T follicular helper cell (primary cell): ENCODE measurements at places on chromosomes 6 and 20.

DNA sequence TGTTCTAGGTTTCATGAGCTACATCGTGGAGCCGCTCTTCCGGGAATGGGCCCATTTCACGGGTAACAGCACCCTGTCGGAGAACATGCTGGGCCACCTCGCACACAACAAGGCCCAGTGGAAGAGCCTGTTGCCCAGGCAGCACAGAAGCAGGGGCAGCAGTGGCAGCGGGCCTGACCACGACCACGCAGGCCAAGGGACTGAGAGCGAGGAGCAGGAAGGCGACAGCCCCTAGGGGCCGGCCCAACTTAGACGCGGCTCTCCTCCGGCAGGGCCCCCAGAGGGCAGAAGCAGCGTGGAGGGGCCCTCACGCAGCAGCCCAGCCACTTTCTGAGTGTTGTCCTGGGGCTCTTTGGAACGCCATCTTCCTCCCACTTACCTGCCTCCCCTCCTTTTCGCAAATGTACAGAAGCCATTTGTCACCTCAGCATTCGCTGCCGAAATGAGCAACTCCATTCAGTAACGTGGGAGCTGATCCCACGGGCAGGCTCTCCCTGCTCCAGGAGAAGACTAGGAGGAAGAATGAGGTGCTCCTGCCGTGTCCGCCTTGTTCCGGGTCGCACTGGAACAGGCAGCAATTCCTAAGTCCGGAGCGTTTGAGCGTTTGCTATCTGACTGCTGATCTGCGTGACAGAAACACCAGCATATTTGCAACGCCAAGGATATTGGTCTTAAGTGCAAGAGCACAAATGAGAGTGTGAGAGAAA lies 58.4 kb downstream of the MTFR2 start:
- DNase-seq: no peak

GRCh38 chr20:46022411-46023147 lies 6.4 kb upstream of the SLC12A5 start:
- DNase-seq: peak; percentile 56

DNA sequence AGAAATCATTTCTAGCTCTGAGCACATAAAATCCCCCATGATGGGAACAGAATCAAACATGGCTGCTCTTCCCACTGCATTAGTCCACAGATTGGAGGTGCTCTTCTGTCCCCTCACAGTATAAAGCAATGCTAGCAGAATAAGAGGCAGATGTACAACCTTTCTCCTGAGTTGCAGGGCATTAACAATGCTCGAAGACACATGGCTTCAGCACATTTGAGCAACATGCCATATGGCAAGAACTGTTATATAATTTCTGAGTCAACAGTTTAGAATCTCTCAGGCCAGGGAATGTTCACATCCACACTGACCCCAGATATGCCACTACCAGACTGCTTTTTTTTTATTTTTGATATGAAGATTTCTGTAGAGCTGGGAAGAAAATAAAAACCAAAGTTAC lies 119.6 kb downstream of the KIF13A start:
- DNase-seq: no peak

DNA sequence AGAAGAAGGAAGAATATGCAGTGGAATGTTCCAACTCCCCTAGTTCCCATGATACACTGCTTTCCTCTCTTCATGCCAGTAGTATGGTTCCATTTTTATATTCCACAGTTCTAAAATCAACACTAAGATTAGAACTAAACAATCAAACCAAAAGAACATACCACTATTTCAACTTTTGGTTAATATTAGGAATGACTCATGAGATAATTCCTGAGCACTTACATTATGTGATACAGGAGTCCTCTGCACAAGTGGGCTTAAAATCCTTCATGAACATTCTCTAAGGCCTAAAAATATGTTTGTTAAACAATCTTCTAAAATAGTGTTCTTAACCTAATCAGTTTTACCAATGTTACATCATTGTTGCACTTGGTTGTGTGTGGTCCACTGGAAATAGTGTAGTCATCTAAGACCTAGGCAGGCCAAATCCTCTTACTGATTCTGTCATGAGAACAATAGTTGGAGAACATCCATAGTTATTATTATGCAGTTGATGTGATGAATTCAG lies 30.3 kb upstream of the RCAN2 start:
- DNase-seq: no peak

- no peak for DNase-seq
These were observed 194.2 kb downstream of the TBXT start for GRCh38 chr6:165973473-165973872.

GRCh38 chr20:49712996-49713752 lies 504 bp downstream of the B4GALT5 start:
- DNase-seq: peak; percentile 2

- no peak for DNase-seq
These were observed 30.1 kb upstream of the SULF2 start for GRCh38 chr20:47815416-47815806.

DNA sequence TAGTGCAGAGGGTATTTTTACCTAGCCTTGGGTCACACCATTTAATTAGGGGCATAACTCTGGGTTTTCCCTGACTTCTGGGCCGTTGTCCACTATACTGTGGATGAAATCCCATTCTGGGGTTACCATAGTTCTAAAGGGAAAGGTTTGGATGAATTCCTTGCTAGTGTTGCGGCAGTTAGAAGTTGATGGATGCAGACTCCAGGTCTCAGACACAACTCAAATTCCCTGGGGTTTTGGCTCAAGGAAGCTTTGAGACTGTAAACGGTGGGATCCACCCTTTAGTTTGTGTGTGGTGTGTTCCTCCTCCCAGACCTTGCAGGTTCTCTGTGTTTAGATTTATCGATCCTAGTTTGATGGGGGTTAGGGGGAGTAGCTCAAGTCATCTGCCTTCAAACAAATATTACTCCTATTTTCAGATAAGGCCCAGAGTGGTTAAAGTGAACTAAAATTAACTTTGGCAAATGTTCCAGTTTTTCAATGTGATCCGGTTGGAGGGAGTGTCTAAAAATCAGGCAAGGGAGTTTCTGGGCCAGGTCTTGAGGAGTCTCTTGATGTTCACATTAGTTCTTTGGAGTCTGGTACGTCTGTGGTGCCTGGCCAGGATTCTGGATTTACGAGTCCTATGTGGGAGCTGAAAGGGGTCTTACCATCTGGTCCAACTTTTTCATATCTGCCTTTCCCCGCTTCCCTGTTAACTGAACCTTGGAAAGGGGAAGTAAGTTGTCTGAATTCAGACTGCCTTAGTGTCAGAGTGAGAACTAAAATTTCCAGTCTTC lies 1.5 kb downstream of the RALY start:
- no peak for DNase-seq

GRCh38 chr6:30829639-30830255 lies 54.6 kb upstream of the DDR1 start:
- DNase-seq: no peak

DNA sequence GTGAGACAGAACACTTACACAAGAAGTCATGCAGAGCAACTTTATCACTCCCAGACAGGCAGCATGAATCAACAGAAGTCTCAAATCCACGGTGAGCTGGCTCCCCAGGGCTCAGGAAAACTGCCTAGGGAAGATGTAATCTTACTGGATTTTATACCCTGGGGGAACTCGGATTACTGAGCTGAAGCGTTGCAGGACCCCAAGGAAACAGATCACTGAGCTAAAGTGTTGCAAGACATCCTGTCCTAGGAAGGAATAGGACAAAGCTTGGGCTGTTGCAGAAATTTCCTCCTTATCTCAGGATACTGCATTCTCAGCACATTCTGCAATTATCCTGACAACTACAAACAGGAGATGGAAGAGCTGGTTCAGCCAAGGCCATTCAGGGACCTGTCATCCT lies 224.8 kb downstream of the TFAP2A start:
- no peak for DNase-seq

GRCh38 chr20:3222635-3223600 lies 13.6 kb downstream of the ITPA start:
- DNase-seq: no peak

DNA sequence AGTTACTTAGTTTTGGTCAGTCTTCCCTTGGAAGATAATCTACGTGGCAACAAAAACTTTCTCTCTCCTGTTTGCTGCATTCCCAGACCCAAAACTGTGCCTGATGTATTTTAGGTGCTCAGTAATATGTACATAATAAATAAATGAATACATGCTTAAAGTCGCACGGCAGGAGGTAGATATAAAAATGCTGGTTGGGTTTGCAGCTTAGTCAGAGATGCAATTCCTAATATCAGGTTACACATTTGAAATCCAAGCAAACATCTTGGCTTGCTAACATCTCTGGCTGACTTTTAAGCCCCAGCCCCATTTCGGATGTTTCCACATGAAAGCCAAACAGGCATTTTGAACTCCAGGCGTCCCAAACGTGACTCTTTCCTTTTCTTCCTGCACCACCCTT lies 91.0 kb downstream of the KCNQ5 start:
- DNase-seq: no peak

DNA sequence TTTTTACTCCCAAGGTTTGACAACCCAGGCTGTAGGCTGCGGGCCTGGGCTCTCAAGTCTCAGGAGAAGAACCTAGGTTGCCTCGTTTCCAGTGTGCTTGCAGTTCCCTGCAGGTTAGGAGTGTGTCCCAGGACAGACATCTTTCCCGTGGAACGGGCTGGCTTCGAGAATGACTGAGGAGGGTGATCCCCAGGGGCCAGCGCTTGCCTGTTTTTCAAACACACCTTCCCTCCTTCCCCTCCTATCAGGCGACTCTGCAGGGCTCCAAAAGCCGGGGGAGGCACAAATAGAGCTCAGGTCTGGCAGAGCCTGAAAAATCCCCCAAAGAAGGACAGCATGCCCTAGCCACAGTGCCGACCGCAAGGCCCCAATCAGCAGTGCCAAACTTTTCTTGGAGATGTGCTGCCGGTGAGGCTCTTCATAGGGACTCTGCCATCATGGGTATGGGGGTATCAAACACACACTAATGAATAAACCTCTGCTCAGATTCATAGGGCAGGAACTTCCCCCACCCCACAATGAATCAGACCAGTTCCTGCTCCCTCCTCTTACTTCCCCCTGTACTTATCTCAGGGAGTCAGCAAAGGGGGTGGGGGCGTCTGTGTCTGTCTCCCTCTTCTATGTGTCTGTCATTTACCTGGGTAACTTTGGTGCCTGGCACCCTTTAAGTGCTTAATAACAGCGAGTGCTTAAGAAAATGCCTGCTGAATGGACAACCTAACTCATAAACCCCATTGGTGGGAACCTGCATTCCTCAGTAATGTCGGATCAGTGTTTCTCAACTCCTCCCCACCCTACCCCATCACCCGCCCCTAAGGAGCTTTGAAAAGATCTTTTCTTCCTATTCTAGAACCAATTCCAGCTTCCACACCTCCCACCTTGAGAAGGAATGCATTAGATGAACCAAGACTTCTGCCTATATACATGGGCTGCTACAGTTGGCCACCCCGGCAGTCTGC lies 1.6 kb downstream of the KCNG1 start:
- no peak for DNase-seq

GRCh38 chr6:25585225-25585624 lies 66.8 kb upstream of the SCGN start:
- no peak for DNase-seq

- DNase-seq: no peak
These were observed 7.5 kb downstream of the NEDD9 start for GRCh38 chr6:11224966-11225463.

- DNase-seq: no peak
These were observed 46.3 kb upstream of the CD93 start for GRCh38 chr20:23132293-23132929.

DNA sequence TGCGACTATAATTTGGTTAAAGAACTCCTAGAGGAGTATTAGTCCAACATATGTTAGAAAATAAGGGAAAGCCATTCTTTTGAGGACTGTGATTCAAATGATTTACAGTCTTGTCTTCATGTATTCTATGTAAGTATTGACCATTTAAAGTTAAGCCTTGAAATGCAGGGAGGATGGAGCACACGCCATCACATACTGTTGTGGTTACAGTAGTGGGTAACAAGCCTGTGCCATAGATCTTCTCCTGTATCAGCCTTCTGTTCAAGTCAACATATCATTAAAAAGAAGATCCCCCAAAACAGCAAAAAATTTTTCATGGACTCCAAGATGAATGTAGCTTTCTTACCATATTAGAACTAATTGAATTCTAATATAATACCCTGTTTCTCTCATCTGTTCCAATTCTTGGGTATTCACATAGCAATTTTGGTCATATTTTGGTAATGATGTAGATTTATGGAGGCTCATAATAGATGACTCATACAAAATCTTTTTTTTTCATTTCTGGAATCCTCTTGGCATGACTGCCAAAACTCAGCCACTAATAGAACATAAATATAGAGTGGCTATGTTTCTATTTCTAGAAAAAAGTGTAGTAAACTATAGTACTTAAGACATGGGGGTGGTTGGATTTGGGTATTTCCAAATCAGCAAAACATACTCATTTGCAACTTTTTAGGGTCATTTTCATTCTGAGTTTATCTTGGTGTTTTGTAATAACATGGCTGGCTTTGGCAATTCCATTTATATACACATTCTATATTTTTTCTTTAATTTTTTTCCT lies 413.5 kb downstream of the BCKDHB start:
- DNase-seq: no peak

- no peak for DNase-seq
These were observed 60.1 kb upstream of the TFAP2D start for GRCh38 chr6:50653253-50653652.

DNA sequence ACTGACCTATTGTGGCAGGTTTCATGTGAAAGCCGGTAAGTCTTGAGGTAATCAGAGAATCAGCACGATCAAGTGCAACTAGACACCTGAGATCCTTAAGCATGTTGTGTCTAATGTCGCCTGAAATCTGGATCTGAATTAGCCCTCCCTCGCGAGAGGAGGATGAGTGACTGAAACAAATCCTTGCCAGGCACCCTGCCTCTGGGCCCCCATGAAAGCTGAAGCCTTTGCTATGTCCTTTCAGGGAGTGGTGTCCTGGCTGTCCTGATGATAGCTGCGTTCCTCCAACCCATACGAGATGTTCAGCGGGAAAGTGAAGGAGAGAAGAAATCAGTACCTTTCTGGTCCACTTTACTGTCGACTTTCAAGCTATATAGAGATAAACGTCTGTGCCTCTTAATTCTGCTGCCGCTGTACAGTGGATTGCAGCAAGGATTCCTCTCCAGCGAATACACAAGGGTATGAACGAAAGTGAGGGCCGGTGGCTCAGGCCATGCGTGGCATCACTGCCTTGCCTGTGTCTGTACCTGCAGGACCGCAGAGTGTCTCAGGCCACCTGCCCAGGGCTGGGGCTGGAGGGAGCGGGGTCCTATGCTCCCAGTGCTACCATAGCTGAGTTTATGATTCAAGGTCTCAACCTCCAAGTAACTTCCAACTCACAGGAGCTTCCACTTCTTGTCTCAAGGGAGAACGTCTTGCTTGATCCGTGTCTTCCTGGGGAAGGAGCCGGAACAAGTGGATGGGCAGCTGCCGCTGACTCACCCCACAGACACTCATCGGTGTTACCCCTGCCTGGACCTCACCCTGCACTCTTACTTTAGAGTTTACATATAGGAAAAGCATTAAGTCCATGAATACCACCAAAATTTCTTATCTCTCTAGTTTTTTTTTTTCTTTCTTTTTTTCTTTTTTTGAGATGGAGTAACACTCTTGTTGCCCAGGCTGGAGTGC lies 12.8 kb downstream of the UNC93A start:
- DNase-seq: no peak

- no peak for DNase-seq
These were observed 9.6 kb downstream of the RIPOR2 start for GRCh38 chr6:24926192-24926591.

GRCh38 chr6:57283911-57284455 lies 33.4 kb upstream of the PRIM2 start:
- no peak for DNase-seq
